ENCODE measurements at places on chromosomes 1 and 21.

DNA sequence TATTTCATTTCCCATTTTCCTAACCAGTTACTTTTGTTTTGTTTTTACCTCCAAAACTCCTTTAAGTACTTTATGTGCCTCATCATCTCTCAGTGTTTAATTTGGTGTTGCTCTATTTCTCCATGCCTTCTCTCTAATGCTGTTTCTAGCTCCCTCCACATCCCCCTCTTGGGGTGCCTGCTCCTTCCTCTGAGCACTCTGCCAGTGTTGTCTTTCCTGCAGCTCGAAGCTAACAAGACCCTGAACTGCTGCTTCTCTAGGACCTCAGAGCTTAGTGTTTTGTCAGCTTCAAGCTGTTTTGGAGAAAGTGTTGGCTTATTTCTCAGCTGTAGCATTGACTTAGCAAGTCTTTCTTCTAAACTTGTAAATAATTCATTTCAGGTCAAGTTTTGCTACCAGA is 290.6 kb downstream of the DPYD start:
- peak; percentile 11 for DNase-seq

- no peak for DNase-seq
Observed at GRCh38 chr1:158331481-158332150, at the start of gene CD1B. Gene CD1B, minus strand, starts transcription at chr1:158331531. Its CDS starts 108 bp downstream, at chr1:158331423.

GRCh38 chr21:45918835-45919447 is 62.6 kb upstream of the COL6A1 start:
- no peak for DNase-seq

DNA sequence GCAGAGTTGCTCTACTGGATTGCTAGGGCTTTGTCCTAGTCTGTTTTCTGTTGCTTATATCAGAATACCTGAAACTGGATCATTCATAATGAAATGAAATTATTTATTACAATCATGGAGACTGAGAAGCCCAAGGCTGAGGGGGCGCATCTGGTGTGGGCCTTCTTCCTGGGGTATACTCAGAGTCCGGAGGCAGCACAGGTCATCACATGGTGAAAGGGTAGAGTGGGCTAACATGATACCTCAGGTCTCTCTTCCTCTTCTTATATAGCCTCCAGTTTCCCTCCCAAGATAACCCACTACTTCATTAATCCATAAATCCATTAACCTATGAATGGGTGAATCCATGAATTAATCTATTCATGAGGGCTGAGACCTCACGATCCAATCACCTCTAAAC is 667.6 kb upstream of the NCAM2 start:
- DNase-seq = no peak

DNA sequence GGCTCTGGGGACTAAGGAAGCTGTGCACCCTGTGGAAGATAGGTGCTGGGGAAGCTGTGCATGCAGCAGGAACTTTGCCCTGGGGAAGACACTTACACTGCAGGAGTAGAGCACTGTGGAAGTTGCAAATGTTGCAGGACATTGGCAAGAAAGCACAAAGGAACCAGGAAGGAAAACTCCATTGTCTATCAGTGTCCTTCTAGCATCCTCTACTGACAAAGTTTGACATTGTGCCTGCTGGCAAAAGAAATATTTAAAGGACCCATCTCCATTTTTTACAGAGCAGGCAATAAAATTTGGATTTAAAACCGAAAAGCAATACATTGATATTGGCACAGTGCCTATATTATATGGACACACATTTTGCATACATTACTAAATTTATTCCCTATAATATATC is 394.1 kb downstream of the PBX1 start:
- DNase-seq = no peak

DNA sequence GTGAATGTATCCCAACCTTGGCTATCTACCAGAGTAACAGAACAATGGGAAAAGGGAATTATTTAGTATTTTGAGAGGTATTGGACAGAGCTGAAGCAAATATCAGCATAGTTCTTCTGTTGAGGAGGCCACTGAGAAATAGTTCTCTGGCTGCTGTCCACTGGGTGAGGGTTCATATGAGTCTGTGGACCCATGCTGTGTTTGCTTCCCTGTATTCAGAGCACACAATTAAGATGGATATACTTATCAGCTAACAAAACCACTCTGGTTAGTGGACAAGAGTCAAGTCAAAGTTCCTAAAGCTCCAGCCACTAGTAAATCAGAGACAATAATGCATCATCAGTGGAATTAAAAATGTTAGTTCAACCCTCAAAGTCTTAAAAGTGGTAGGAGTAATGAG is 66.1 kb downstream of the RGS18 start:
- no peak for DNase-seq

- no peak for DNase-seq
Observed at GRCh38 chr1:174968750-174969244, 30.9 kb upstream of the CACYBP start.

- DNase-seq = no peak
Observed at GRCh38 chr1:8203056-8203455, 114.9 kb upstream of the SLC45A1 start.

DNA sequence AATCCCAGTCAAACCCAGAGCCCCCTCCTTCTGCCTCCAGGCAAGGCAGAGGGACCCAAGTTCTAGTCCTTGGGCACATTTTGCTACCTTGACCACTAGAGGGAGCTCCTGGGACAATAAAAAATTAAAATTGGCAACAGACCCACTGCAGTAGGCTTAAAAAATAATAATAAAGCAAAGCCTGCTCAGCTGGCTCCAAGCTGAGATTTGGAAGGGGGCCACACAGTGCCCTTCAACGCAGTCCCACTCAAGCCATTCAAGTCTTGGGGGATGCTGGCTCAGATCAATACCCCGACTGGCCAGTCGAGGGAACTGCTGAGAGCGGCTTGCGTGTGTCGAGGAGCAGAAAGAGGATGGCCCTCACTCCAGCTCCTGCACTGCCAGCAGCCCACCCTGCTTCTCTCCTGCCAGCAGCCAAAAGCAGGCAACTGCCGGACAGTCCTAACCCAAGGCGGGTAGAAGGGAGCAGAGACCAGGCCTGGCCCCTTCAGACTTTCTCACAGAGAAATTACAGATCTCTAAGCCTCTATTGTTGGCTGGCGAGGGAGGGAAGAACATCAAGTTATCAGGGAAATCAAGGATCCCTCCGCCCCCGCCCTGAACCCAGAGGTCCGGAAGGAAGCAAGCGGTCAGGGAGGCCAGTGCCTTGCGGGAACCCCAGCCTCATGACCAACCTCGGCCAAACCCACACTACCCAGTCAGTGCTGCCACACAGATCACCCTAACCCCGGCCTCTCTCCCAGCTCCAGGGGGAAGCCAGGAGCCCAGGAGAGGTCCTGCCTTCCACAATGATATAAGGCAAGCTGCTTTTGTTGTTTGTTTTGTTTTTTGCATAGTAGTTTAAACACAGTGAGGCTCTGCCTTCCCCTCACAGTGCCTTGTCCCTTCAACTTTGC is 4.9 kb upstream of the ALDH4A1 start:
- DNase-seq = peak; percentile 80

- peak; percentile 86 for DNase-seq
Observed at GRCh38 chr1:7902478-7903085, 38.1 kb downstream of the TNFRSF9 start.

DNA sequence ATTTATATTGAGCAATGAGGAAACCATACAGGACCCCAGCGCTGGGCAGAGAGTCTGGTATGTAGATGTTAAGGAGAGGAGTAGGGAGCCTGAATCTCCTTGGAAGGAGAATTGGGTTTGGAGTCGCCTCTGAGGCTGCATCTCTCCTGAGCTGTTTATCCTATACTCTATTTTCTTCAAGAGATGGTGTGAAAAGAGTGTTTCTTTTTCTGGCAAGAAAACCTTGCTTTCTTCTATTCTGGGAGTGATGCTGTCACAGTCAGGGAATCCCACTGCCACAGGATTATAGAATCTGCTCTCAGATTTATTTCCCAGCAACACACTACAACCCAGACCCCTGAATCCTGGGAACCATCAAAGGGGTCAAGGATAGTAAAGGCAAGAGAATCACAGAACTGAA is 3.3 kb downstream of the LURAP1 start:
- no peak for DNase-seq

DNA sequence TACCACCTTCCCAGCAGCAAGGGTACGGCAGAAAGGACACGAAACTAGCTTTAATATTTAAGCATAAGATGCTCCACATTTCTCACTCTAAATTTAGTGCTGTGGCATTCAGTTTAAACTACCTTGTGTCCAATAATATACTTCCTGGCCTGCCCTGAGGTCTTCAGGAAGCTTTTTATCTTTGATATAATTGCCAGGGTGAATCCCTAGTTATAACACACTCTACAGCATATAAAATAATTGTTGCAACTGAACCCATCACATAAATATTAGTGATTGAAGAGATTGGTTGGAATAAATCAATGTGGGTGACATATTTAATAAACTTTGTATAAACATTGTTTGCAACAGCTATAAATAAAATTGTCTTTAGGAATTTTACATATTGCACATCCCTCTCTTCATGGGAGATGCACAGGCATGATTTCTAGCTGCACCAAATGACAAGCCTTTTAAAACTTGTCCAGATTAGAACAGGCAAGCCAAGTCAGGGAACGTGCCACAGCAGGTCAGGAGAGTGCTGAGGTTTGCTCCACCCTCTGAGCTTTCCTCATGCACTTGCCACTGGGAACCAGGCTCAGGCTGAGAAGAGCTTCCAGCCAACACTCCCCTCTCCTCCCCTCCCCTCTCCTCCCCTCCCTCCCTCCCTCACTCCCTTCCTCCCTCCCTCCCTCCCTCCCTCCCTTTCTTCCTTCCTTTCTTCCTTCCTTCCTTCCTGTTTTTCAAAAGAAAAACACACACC is 623.2 kb upstream of the PKN2 start:
- DNase-seq = peak; percentile 13

DNA sequence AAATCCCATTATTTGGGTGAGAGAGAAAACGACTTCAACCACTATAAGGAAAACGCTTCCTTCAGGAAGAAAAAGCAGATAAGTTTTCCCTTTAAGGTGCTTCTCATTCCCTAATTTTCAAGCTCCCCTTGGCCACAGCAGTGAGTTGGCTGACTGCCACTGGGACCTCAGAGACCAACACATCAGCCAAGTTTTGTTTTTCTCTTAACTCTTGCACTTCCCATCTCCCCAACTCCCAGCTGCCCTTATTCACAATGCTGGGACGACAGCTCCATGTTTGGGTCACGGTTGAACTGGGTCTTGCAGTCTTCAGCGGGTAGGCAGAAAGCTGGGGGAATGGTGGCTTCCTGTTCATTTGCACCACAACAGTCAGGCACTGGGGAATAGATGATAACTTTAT is 18.9 kb downstream of the SGIP1 start:
- no peak for DNase-seq

DNA sequence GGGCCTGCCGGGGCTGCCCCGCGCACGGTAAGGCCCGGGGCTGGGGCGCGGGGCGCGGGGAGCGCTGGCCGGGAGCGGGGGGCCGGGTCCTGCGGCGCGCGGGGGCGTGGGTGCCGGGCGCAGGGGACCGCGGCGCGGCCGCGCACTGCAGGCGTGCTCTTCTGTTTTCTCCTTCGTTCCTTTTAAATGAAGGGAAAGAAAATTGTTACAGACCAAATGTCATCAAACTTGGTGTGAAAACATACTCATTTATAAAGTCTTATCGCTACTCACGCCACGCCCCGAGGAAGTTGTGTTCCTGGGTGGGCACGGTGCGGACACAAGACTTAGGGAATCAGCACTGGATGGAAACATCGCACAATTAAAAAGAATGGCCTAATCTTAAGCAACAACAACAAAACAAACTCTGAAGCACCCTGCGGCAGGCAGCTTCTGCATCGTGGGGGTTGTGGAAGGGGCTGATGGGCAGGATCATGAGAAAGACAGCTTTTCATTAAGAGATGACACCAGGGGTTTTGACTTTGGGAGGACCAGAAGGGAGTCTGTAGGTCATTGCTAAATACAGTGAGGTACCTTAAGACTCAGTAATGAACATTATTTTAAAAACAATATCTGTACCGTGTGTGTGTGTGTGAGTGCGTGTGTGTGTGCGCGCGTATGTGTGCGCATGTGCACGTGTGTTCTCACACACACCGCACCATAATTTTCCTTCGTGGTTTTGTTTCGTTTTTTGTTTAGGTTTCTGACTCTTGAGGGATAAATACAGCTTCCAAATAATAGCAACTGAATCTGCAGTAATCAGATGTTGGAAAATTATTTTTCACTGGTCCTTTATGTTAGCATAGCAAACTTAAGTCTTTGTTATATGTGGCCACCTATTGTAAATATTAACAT is 548 bp downstream of the B3GALT5 start:
- DNase-seq = peak; percentile 39

- DNase-seq = no peak
Observed at GRCh38 chr1:24257373-24257772, 61.8 kb upstream of the GRHL3 start.

GRCh38 chr1:29240400-29240837 is 4.1 kb downstream of the PTPRU start:
- DNase-seq = peak; percentile 46

DNA sequence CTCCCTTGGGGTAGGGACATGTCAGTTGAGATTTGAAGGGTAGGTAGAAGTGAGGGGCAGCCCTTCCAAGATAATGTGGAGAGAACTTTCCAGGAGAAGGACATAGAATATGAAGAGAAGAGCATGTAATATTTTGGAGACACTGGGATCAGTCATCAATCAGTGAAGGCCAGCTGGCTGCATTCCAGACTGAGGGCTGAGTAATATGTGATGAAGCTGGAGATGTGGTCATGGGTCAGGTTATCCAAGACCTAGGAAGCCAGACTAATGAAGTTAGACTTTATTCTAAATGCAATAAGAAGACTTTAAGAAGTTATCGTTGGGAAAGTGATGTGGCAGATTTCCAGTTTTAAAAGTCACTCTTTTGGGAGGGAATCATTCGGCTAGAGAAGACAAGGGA is 262.0 kb downstream of the HMCN1 start:
- DNase-seq = no peak

DNA sequence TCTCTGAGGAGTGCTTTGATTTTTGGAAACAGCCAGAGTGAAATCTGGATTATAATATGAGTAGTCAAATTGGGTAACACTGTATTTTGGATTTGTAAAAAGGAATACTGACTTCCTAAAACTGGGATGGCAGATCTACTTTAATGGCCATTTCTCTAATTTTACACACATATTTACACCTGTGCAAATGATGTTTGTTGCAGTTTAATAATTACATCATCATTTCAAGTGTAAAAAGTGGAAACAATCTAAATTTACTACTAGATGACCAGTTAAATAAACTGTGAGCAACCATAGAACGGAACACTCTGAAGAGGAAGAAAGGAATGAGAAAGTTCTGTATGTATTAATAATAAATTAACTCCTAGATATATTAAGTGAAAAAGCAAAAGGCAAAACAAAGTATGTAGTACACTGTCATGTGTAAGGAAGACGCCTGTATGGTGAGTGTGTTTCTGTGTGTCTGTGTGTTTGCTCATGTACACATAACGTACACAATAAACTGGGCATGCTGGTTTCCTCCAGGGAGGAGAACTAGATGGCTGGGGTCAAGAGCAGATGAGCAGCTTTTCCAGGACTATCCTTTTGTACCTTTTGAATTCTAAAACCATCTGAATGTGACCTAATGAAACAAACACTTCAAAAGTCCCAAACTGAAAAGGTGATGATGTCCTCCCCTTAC is 2.9 kb upstream of the RHEX start:
- no peak for DNase-seq
